ENCODE measurements at places on chromosomes 3 and 15.

- no peak for DNase-seq
Measured at GRCh38 chr3:192001218-192001617, 540.3 kb downstream of the PYDC2 start.

DNA sequence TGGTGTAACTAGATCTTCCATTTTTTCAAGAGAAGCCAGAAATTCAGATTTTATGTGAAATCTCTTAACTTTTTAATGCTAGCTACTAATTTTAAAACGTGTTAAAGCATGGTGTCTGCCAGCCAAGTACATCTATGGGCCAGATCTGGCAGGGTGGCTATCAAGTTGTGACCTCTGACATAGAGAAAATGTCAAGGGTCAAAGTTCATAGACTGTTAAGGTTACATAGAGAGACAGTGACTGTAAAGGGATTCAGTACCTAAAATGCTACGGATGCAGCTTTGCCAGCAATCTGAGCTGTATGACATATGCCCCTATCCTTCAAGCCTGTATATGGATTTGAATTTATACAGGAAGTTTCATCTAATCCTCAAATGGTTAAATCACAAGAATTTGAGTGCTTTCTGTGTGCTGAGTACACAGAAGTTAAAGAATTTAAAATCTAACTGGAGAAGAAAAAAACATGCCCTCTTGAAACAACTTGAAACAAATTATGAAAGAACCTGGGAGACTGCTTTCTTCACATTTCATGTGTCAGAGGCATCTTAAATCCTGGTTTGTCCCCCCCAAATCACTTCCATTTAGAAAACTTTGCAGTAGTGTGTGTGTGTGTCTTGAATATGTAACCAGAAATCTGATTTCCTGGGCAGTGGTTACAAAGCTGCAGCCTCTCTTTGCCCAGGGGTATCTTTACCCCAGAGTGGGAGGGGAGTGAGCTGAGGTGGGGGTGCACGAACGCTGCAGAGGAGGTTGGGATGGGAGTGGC is 895 bp upstream of the ARHGAP31 start:
- no peak for DNase-seq

DNA sequence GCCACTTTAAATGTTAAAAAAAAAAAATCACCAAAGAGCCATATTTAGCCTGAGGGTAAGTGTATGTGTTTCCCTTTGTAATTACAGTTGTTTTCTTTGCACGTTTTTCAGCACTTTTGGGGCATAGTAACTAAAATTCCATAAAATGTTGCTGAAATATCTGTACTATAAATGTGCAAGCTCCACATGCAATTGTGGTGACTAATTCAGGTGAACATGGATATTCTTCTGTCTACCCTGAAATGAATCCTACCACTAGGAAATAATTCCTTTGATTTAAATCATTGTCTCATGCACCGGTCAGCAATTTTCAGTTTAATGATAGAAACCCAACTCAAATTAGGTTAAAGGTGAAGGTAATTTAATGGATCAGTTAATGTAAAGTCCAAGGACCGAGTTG is 13.1 kb upstream of the TFG start:
- DNase-seq = no peak

- DNase-seq = peak; percentile 4
Measured at GRCh38 chr15:55320238-55320550, 1.2 kb downstream of the PIGB start.

DNA sequence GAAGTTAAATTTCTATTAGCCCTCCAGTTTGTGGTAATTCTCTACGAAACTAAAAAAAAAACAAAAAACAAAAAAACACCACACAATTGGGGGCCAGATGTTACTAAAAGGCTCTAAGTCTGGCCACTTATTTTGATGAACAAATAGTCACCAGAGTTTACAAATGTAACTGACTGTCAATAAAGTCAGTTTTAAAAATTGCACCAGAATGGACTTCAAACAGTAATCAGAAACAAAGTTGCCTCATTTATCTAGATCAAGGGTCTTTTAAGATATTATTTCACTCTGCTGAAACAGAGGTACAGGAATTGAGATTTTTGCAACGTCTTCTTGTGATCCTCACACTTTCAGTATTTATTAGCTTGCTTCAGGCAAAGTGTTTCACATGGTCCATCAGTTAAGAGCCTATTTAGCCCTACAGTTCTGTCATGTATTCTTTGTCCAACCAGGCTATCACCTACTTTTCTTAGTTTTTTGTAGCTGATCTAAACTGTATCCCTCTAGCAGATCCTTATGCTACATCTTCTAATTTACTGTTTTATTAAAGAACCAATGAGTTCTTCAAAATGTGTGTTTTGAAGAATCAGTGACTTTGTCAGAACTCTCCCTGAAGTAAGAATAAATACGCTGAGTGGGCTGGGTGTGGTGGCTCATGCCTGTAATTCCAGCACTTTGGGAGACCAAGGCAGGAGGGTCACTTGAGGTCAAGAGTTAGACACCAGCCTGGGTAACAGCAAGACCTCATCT is 74.7 kb downstream of the ANKRD28 start:
- DNase-seq = no peak

GRCh38 chr15:98609144-98609852 is 39.0 kb upstream of the IGF1R start:
- peak; percentile 59 for DNase-seq

DNA sequence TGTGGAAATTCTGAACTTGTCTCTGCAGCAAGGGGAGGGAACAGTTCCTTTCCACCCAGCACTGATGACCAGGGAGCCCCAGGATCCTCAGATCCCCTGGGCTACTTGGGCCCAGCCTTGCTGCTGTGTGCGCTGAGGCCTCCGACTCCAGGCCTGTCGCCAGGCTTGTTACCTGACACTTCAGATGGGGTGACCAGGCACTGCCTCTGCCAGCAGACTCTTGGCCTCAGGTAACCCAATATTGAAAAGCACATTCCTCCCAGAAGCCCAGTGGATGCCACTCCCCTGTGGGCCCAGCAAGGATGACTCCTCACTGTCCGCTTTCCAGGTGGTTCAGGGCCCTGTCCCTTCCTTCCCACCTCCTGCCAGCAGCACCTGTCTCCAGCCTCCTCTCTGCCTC is 3.5 kb upstream of the PLA2G4E start:
- DNase-seq = no peak

DNA sequence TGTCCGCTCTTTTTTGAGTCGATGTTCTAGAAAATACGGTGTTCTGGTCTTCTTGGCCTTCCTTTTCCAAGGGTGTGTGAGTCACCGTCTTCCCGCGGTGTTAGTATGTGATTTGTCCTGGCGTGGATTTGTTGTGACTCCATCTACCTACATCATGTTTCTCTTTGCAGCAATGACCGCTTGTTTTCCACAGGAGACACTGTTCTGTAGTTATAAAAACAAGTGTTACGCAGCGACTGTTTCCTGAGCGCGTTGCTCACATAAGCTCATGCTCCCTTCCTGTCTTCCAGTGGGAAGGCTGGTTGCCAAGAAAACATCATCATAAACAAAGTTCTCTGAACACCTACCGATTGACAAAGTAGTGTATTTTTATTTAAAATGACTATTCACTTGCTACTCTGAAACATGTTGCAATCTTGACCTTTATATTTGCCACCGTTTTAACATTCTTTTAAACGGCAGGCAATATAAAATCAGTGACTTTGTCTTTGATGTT is 19.0 kb downstream of the USP13 start:
- DNase-seq = peak; percentile 44

DNA sequence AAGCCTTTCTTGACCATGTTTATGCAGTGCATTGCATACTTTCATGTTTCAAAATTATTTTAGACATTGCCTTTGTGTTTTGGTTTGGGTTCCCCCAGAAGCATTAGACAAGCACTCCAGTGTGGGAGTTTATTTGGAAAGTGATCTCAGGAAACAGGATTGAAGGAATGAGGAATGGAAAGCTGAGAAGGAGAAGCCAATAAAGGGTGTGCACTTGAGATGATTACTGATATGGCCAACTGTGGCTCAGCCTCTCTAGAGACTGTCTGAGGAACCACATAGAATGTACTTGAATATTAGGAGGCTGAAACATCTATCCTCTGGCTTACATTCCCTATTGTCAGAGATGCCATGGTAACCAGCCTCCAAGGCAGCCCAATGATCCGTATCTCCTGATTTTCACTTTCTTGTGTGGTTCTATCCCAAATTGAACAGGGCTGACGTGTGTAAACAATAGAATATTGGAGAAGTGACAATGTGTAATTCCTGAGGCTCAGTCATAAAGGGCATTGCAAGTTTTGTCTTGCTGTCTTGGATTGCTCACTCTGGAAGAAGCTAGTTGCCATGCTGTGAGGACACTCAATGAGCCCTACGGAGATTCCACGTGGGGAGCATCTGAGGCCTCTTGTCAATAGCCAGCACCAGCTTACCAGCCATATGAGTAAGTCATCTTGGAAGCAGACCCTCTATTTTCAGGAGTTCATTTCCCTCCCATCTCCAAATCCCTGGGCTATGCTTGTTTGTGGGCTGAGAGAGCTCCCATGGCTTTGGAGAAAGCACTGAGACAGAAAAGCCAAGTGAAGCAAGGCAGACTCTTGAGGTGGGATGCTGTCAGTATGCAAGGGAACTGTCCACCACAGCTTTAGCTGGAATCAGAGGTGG is 84.7 kb downstream of the SCN11A start:
- no peak for DNase-seq

GRCh38 chr3:170697131-170697530 is 111.3 kb upstream of the SLC7A14 start:
- DNase-seq = no peak

DNA sequence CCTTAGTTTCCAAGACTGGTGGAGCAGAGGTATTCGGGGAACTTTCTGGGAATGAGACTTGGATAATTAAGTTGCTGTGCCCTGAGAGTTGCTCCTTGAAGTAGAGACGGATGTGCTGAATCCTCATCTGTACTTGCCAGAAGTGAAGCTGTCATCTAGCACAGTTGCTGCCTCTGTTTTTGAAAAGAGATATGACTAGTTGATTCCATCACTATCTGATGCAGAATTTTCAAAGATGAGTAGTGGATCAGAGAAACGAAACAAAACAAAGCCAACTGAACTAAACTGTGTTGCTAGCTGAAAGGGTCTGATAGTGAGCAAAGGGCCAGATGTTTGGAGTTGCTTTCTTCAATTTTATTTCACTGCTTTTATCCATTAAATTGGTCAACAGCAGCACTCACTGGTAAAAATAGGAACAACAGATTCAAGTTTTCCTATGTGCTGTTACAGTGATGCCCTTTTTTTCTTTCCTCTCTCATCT is 52.7 kb downstream of the MITF start:
- peak; percentile 80 for DNase-seq

- no peak for DNase-seq
Measured at GRCh38 chr3:114691871-114692270, 398.0 kb downstream of the TIGIT start.

DNA sequence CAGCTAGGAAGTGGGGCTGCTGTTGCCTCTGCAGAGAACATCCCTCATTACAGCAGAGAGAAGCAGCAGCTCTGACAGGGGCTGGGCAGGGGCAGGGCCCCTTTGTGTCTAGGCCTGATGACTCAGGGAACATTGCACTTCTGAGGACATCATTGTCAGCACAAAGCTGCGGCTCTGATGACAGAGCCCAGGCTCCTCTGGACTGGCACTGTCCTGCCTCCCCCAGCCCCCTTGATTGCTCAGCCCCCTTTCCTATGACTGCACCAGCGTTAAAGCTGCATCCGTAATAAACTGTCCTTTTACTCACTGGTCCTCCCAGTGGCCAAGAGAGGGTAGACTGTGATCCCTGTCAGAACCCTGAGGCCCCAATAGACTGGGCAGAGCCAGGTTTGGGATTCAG is 18.3 kb downstream of the TRH start:
- peak; percentile 5 for DNase-seq

DNA sequence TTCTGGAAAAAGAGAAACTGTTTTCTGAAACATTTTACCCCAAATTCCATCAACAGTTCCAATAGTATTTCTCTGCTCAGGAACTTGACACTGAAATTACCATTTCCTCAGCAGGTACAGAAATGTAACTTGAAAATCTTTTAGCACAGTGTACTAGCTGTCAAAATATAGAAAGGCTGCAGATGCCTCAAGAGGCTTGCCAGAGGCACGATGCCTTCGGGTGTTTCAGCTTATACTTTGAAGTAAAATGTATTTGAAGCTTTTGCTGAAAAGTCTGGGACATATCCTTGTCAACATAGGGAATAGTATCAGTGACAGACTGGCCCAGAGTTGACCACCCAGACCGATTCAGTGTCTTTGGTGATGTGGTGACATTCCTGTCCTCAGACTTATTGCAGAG is 154.4 kb upstream of the CHRM5 start:
- DNase-seq = no peak

GRCh38 chr15:70327856-70328678 is 230.3 kb upstream of the TLE3 start:
- peak; percentile 88 for DNase-seq

GRCh38 chr3:194136519-194137007 is 615 bp downstream of the HES1 start:
- DNase-seq = no peak

DNA sequence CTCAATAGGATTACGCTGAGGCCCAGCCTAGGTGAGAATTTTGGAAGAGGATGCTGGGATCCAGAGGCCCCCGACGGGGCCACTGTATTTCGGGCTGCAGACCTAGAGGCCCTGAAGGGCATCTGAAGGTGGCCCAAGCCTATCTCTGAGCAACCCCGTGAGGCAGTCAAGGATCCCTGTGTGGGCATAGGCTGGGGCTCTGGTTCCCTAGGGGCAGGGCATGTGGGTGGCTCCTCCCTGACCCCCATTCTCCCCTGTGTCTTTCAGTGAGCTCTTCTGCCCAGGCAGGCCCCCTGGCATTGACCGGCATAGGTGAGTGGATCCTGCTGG is 216.0 kb downstream of the SNRPN start:
- no peak for DNase-seq

DNA sequence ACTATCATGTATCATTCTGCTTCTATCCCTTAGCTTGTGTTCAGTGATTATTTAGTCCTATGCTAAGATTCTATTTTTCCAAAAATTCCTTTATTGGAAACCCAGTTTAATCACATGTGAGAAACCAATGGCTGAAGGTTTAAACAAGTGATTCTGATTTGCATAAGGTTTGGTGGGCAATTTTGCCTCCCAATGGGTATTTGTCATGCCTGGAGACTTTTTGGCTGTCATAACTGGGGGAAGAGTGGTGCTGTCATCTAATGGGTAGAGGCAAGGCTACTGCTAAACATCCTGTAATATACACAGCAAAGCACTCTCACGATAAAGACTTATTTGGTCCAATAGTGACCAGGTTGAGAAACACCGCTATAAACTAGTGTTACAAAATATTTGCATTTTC is 148.7 kb downstream of the ALCAM start:
- DNase-seq = no peak

DNA sequence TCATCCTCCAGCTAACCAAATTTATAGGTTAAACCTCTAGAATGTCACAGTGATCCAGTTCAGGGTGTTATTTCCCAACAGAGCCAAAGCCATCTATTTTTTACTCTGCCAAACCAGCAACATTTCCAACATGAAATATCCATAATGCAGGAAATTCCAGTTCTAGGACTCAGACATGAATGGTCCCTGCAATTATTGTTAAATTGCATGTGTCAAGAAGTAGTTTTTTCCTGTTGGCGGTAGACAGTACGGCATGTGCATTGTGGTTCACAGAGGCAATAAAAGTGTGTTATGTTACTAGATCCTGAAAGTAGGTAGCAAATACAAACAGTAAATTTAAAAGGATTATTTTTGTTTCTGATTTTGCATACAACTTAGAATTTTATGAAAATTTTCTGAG is 215.7 kb upstream of the THBS1 start:
- DNase-seq = no peak

GRCh38 chr15:101027920-101028319 is 108.8 kb downstream of the LRRK1 start:
- DNase-seq = no peak

GRCh38 chr3:16721494-16721893 is 116.3 kb upstream of the DAZL start:
- no peak for DNase-seq

All from fibroblast of villous mesenchyme (primary cell).